ENCODE measurements at places on chromosomes 3 and 15.

DNA sequence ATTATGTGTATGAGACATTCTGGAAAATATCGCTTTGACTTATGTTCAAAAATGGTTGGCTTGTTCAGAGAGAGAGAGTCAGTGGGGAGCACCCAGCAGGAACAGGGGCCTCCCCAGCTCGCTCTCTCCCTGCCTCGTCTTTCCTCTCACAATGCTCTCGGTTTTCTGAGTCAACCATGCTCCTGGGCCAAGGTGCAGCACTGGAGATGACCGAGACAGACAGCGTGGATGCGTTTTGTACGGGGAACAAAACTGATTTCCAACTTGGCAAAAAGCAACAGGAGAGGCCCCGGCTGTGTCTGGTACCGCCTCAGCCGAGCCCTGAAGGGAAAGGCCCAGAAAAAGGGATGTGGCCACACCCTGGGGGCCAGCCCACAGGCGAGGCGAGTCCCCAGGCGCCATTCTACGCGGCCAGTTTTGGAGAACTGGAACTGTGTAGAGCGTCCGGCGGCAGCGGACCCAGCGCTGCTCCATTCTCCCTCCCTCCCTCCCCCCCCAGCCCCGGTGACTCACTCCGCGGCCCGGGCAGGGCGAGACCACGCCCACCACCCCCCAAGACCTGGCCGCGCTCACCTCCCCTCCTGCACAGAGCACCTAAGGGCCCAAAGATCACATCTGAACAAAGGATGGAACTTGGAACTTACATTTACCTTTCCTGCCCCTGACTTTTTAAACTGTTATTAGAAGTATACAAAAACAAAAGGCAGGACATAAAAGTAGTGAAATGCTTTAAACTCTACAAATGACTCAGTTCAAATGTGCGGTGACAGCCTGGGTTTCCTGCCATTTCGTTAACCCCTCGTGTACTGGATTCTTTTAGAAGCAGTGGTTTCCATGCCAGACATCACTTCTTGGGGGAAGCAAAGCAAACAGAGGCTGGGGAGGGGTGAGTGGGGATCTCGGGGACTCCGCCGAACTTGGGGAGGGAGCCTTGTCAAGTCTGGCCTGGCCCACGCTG, 12.7 kb downstream of the ATP10A start:
- DNase-seq: peak; percentile 66

- no peak for DNase-seq
Measured at GRCh38 chr3:108055931-108056330, 34.9 kb downstream of the CD47 start.

DNA sequence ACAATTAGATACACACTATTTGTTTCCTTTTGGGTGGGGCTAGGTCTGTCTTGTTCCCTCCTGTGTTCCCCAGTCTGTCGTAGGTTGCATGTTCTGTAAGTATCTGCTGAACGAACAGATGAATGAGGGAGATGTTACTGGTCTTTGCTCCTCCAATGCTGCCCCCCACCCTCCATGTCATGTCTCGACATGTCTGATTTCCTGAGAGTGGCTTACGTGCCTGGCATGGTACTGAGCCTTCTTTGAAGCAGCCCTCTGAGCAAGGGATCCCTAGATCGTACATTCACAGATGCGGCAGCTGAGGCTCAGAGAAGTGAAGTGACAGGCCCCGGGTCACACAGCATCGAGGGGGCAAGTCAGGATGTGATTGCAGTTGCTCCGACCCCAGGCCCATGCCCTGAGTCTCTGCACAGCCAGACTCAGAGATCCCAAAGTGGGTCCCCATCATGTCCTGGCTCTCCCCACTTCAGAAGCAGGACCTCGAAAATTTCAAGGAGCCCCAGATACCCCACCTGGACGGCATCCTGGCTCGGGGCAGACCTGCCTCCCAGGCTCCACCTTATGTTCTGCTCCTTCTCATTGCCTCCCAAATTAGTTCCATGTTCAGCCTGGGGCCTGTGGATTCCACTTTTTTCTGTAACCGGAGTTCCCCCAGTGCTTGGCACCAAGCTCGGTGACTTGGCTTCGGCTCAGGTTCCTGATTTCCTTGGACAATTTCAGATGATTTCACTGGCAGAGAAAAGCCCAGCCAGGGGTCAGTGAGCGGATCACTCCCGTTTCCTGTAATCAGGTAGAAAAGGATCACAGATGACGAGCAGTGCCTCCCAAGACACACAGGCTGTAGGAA, 24.7 kb downstream of the GOLGA6L2 start:
- DNase-seq: no peak

DNA sequence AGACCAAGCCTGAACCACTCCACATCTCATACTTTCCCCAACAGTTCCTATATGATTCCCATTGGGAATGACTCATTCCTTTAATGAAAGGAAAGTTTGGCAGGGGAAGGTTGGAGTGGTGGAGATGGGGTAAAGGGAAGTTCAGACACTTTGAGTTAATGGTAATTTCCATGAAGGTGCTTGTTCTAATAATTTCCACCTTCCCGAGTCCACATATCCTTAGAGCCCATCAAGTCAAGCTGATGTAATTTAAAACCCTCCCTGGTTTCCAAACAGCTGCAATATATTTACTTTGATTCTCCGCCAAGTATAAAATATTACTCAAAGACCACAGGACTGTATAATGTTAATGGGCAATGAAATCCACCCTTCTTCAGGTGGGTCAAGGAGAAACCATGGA, 95.0 kb upstream of the GALNT15 start:
- DNase-seq: no peak

DNA sequence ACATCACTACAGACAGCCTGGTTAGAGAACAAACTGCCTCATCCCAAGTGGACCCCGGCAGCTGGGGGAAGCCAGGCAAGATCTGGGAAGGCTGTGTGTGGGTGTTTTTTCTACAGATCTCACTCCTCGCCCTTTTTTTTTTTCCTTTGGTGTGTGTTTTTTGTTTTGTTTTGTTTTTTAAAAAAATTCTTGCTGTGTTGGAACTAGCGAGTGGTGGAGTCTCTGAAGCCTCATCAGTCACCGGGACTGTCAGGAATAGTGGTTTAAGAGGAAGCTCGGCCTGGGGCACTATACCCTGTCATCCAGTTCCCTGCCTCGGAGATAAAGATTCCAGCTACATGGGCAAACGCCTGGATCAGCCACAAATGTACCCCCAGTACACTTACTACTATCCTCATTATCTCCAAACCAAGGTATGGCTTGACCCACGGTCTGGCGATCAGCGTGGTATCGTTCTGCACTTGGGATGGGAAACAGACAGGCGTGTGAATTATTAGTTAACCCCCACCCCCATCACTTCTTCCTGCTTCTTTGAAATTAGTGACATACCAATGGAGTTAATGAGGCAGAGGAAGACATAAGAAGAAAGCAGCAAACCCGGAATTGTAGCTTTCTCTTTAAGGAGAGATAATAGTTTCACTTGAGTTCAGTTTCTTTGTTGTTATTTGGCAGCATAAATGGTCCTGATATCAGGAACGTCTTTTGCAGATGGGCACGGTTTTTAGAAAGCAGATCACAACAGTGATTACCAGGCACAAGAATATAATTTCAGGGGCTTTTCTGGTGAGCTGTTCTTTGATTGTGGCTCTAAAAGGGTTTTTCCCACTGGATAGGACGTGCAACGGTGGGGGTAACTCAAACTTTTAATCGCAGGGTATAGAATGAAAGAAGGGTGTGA, 722 bp downstream of the RBMS3 start:
- DNase-seq: no peak

- no peak for DNase-seq
Measured at GRCh38 chr3:177921153-177921552, 615.1 kb upstream of the KCNMB2 start.

- DNase-seq: no peak
Measured at GRCh38 chr3:132432639-132433038, 15.3 kb downstream of the DNAJC13 start.

DNA sequence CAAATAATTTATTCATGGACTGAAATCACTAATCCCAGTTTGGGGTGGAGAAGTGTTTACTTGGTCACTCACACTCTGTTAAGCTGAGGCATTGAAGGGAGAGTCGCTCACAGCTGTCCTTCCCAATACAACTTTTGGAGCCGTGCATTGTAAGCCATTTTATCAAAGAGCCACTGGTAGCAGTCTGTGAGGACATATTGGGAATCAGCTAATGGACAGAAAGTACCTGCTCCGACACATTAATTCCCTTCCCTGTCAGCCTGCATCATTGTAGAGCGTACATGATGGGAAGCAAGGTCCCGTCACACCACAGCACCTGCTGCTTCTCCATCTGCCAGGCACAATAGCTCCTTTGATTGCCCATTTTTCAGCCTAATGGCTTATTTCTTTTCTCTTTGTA, 643.2 kb downstream of the SQOR start:
- no peak for DNase-seq

GRCh38 chr3:179969525-179969924, 67.2 kb downstream of the PEX5L start:
- DNase-seq: no peak

DNA sequence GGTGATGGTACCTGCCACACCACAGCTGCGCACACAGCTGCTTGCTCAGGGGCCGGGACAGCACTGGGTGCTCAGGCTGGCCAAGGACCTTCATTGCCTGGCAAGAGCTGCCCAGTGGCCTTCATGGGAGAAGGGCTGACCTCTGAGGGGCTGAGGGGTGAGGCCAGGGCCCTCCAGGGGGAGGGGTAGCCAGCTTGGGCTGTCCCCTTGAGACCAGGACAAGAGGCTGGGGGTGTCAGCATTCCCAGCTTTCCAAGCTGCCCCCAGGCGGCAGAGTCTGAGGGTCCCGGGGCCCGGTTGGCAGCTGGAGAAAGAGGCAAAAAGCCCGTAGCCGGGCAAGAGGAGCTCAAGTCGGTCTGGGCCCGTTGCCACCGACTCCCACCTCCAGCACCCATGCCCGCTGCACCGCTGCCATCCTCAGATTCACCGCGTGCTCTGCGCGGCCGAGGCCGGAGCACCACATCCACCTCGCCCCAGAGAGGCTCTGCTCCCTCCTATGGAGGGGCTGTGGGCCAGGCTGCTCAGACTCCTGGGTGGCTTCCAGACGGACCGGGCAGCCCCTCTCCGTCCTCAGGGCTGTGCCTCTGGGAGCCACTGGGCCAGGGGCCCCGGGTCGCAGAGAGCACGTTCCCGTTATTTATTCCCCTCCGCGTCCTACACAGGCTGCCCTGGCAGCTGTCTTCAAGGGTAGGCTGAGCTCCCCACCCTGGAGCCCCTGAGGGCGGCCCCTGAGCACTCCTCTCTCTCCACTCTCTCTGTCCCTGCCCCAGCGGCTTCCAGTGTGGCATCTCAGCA, 51.5 kb downstream of the PLXNA1 start:
- DNase-seq: no peak

DNA sequence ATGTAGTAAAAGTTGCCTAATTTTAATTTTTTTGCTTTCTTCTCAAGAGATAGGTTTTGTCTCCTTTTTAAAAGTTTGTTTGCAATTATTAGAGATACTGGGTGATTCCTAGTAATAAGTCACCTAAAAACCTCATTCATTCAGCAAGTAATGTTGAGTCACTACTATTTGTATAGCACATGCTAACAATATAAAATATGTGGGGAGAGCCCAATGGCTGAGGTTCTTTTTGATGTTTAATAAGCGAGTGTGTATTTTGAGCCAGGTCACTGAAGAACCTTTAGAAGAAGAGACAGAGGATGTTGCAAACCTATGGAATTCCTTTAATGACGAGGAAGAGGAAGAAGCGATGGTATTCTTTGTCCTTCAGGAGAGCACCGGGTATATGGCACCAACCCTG, 123.7 kb upstream of the CHRM5 start:
- DNase-seq: no peak

GRCh38 chr3:21462141-21462540, 288.9 kb downstream of the ZNF385D start:
- no peak for DNase-seq

DNA sequence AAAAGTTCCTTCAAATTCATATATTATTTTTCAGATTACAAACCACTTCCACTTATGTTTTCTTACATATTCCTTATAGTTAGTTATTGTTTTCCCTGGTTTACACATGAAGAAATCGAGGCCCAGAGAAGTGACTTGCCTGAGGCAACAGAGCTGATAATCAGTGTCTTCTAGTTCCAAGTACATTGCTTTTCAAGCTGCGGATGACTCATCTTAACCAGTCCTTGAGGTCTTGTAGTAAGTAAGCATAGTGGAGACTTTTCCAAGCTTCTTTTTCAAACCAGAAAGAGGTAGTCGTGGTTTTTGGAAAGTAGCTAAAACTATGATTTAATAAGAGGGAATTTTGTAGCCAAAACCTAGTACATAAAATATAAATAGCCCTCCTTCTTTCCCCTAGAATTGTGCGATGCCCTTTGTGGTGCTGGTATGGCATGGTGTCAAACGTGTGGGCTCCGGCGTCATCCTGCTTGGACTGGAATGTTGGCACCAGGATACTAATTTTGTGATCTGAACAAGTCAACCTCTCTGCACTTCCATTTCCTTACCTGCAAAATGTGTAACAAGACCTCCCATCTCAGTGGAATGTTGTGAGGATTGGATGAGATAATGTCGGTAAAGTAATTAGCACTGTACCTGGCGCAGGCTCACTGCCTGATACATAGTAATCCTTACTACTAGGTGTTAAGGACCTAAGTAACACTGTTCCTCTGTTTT, 19.0 kb upstream of the DLG1 start:
- DNase-seq: no peak

DNA sequence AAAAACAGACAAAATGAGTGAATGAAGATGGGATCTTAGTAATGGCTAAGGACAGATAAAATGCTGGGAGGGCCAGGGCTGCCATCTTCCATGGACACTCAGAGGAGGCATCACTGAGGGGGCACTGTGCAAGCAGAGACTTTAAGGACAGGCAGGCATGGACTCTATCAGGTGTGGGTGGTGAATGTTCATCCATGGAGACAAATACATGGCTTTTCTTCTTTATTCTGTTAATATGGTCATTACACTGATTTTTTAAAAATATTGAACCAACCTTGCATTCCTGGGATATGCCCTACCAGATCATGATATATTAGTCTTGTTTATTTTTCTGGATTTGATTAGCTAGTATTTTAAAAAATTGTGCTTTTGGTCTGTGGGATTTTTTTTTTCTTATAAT, 12.2 kb downstream of the NUP210 start:
- no peak for DNase-seq

DNA sequence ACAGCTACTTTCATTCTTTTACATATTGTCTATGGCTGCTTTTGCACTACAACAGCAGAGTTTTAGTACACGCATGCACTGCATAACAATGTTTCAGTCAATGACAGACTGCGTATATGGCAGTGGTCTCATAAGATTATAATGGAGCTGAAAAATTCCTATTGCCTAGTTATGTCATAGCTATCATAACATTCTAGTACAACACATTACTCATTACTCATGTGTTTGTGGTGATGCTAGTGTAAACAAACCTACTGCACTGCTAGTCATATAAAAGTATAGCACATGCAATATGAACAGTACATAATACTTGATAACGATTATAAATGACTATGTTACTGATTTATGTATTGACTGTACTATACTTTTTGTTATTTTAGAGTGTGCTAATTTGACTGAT, 47.9 kb downstream of the QTRT2 start:
- DNase-seq: no peak

- no peak for DNase-seq
Measured at GRCh38 chr3:54983266-54984099, 55.6 kb upstream of the LRTM1 start.

- no peak for DNase-seq
Measured at GRCh38 chr3:119333773-119334509, 39.8 kb downstream of the ARHGAP31 start.

- no peak for DNase-seq
Measured at GRCh38 chr15:60924916-60925397, 304.1 kb downstream of the RORA start.
